ENCODE measurements at places on chromosomes 6 and 20. TPM values are rescaled to one million over a fixed set of nuclear protein-coding genes. Genes with fewer than 3 reads are reported as not detected.
A peak's percentile ranks its signal among the peaks of the same experiment; 100 is the strongest.

- no peak for DNase-seq
Observed at GRCh38 chr6:170048615-170049256, 242.1 kb downstream of the DLL1 start.

DNA sequence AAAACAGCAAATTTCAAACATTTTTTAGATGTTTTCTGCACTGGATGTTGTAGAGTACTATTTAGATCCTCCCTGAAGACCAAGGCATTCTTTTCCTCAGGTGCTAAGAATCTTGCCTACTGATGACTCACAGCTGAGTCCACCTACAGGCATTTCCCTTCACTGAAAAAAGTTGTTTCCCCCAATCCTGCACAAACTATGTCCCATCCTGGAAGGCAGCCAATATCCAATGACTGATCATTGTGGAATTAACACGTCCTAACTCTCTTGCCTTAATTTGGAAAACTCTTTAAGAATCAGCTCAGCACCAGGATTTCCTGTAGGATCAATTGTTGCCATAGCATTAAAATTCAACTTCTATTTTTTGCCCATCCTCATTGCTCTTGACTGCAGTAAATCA lies 268.4 kb upstream of the IRAK1BP1 start:
- peak; percentile 96 for DNase-seq

GRCh38 chr6:24923885-24924401 lies 11.8 kb downstream of the RIPOR2 start:
- no peak for DNase-seq

GTSF1L gene
- total RNA-seq = not detected

C6orf15 gene
- total RNA-seq = not detected

GLP1R gene
- not detected for total RNA-seq

PMEPA1 gene
- total RNA-seq = 4.9 TPM

SCAND1 gene
- total RNA-seq = 123 TPM

DNA sequence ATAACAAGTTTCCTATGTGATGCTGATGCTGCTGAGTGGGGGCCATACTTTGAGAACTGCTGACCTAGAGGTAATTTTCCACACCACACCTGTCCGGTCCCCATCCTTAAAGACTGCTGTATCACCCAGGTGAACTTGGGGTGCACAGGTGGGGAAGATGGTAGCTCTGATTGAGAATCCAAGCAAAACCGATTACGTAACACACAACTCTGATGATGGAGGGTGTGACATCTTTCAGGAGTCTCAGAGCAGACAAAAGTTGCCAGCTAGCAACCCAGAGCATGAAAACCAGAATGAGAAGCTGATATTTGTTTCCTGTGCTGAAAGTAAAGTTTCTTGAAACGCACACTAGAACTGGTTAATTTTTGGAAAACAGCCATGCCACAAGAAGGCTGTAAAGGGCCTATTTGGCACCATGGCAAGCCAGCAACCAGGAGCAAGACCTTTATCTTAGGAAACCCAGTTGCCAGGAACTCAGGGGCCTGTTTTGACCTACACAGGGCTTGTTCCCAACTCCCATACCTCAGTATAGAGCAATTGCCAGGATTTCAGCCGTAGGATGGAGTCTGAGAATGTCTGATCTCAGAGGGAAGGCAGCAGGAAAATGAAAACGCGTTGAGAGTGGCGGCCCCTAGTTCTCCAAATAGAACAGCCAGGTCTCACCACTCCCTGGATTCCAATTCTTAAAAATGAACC lies 21.6 kb upstream of the TBC1D7 start:
- no peak for DNase-seq

DNA sequence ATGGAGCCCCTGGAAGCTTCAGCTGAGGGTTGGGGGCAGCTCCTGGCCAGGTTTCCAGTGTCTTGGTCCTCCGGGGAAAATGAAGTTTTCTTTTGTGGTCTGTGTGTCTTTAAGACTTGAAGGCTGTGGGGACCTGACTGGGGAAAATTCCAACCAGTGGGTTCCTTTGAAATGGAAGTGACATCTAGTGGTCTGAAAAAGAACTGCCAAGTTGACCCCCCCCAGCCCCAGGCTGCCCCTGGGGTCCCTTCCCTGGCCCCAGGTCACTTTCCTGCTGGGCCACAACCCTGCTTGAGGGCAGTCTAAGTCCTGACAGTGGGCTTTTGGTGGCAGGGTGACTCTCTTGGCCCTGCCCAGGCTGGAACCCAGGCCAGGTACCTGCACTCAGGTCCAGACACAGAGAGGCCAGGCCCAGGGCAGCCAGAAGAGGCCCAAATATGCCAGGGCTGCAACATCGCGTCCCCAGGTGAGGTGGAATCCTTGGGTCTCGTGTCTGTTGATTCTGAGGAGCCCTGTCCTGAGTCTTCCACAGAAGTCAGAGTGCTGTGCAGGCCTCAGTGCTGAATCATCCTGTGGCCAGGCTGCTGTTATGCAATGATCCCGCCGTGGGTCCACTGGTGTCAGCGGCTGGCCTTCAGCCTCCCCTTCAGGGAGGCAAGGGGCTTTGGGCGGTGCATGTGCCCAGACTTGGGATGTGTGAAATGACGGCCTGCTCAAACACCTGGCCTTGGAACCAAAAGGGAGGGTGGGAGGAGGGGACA lies 68.4 kb downstream of the VEGFA start:
- DNase-seq = peak; percentile 53

DNA sequence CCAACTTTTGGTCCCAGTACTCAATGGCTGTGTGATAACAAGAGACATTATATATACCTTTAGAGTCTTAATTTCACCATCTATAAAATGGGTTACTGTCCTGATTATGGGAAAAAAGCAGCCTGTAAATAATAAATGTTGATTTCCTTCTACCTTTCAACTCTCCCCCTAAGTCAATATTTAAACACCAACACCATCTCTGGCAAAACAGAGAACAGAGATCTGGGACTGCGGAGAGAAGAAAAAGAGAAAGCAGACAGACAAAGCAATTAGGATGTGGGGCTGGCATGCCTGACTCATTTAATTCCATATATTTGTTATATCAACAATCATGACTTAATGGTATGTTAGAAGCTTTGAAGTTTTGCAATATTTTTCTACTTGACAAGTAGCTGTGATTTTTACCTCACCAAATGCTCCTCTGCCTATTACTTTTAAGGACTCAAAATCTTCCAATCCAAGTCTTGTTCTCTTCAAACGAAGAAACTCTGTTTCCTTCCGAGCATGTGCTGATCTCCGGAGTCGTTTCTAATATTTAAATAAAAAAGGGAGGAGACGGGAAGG lies 23.3 kb downstream of the STK38 start:
- DNase-seq = no peak

PERP gene
- 42.4 TPM for total RNA-seq

NOL7 gene
- total RNA-seq = 354 TPM

DNA sequence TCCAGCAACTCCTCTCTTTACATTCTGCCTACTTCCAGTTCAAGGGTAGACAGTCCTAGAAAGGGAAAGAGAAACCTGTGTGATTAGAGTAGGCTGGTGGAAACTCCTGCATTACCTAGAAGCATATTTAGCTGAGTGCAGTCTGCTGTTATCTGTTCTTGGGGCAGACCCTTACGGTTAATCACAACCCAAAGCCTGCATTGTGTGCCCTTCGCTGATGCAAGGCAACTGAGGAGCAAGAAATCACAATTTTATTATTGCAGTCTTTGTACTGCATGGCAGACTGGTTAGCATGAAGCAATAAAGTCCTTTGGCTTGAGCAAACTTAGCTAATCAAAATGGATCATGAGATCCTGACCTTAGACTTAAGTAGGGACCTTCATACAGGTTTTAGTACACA lies 1.5 kb upstream of the GOPC start:
- no peak for DNase-seq

DNA sequence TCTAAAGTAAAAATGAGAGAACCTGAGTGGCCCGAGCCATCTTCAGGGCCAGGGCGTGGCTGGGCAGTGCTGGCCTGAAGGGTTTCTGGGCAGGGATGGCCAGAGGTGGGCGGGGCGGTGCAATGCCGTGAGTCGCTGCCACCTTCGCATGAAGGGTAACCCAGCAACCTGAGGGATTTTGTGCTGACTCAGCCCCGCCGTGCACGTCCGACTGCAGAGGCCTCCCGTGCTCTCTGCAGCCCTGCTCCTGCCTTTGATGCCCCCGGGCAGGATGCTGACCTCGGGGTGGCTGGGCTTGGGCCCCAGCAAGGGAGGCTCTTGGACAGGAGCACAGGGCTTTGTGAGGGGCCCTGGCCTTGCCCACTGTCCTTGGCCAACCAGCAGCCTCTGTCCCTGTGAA lies 81.7 kb upstream of the GATA5 start:
- DNase-seq = no peak

- DNase-seq = no peak
Observed at GRCh38 chr20:57480444-57481160, 44.3 kb downstream of the CTCFL start.

DNA sequence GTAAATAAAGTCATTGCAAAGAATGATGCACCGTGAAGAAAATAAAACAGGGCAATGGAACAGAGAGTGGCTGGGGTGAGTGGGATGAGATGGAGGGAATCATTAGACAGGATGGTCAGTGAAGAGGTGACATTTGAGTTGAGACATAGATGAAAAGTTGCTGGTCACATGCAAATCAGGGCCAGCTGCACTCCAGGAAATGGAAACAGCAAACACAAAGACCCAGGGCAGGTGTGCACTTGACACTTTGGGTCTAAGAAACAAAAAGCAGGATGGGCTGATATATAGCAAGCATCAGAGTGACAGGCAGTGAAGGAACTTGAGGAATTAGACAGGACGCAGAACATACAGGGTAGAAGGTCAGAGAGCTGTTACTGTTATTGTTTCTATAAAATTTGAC lies 171.5 kb upstream of the RIPOR2 start:
- DNase-seq = no peak

DNA sequence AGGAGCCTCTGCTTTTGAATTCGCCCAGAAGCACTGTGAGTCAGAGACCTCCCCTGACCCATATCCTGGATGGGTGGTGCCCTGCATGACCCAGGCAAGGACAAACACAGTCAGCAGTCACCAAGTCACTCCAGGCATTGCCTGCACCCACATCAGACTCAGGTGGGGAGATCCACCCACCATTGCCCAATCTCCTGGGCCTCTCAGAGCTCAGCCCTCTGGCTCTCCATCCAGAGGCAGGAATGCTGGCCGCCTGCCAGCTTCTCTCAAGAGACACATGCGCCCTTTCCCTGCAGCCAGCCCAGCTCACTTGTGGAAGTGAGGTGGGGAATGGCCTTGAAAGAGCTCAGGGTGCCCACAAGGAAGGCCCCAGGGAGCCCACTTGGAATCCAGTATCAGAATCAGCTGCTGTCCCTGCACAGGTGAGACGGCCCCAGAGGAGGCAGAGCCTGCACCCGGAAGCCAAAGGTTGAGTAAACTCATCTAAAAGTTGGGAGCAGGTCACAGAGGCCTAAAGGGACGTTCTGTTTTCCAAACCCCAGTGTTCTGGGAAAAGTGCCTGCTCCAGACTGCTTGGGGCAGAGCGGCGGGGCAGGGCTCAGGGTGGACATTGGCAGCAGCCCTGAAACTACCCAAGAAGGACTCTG lies 129.8 kb downstream of the PREX1 start:
- peak; percentile 31 for DNase-seq

DNA sequence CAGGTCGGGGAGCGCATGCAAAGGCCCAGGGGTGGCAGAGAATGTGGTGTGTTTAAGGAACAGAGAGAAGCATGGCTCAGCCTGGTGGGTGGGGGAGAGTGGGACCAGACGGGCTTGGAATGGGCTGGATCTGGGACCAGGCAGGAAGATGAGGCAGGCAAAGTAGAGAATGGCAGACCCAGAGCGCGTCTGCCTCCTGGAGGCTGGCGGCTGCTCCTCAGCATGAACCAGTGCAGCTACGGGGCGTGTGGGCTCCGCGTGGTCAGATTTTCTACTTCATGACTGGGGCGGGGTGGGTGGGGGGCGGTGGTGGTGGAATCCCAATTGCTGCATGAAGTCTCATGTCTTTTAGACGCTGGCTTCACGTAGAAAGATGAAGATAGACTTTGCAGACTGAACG lies 135.6 kb downstream of the TFAP2C start:
- DNase-seq = no peak

GRCh38 chr6:143655541-143655940 lies 22.2 kb upstream of the PHACTR2 start:
- DNase-seq = no peak

DNA sequence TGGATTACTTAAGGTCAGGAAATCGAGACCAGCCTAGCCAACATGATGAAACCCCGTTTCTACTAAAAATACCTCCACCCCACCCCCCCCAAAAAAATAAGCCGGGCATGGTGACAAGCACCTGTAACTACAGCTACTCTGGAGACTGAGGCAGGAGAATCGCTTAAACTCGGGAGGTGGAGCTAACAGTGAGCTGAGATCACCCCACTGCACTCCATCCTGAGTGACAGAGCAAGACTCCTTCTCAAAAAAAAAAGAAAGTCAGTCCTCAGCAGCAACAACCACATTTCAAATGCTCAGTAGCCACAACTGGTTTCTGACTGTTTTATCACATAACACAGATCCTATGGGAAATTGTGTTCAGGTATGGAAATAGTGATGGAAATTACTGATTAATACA lies 135.3 kb downstream of the HFE start:
- DNase-seq = no peak

HINT3 gene
- total RNA-seq = 26.2 TPM

- DNase-seq = no peak
Observed at GRCh38 chr20:7937328-7937727, 2.9 kb downstream of the HAO1 start.

GRCh38 chr6:2274981-2275891 lies 29.8 kb upstream of the GMDS start:
- no peak for DNase-seq

DNA sequence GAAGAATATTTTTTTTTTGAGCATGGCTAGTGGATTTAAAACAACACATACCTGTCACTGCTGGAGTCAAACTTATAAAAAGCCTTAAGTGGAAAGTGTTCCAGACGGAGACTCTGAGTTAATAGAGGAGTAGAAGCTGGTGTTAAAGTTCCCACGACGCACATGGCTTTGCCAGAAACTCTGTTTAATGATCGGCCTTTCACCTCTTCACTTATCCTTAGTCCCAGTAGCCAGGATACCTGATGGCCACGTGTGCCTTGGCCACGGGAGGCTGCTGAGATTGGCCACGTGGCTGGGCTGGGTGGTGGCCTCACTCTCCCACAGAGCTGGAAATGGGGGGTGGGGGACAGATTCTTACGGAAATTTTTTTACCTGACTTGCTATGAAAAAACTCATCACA lies 333.1 kb downstream of the ZFAND3 start:
- DNase-seq = no peak

ITCH gene
- total RNA-seq = 40.1 TPM

RIPPLY2 gene
- not detected for total RNA-seq

GRCh38 chr20:4383961-4384360 lies 337.7 kb upstream of the PRND start:
- DNase-seq = no peak

EYS gene
- total RNA-seq = not detected

DNA sequence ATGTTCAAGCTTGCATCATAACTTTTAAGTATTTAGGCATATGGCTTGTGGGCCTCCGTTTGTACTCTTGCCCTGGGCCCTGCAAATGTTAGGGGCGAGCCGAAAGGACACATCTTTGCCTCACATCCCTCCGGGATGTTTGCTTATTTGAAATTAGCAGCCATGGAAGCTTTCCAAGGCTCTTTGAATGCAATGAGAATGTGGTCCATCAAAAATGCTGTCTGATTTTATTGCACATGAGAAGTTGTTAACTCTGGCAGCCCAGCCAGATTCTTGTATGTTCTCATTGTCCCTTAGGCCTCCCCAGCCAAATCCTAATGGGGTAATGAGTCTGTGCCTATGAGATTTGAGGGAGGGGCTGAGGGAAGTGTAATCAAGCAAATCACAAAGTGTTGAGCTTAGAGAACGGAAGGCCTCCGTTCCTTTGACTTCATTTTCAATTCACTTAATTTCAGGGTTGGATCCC lies 261.2 kb upstream of the MARCKS start:
- DNase-seq = no peak

All from SJSA1 (cell line).